Spinal cord (tissue), 10 donors: ENCODE measurements at places on chromosomes 3 and 15.

DNA sequence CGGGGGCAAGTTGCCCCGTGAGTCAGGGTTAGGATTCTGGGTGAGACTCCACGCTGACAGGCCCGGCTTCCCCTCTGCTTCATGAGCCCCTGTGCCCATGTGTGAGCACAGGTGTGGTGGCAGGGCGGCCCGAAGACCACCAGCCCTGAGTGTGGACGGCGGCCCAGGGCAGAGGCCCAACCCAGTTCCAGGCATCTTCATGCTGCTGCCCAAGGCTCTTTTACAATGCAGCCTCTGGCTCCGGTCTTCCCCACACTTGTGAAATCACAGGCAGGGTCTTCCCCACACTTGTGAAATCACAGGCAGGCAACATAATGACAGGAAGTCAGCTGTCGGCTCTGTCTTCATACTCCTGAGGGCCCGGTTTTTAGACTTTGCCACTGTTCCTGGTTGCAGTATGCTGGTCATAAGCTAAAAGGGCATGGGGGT, 78.8 kb downstream of the AAGAB start:
- DNase-seq: no peak

DNA sequence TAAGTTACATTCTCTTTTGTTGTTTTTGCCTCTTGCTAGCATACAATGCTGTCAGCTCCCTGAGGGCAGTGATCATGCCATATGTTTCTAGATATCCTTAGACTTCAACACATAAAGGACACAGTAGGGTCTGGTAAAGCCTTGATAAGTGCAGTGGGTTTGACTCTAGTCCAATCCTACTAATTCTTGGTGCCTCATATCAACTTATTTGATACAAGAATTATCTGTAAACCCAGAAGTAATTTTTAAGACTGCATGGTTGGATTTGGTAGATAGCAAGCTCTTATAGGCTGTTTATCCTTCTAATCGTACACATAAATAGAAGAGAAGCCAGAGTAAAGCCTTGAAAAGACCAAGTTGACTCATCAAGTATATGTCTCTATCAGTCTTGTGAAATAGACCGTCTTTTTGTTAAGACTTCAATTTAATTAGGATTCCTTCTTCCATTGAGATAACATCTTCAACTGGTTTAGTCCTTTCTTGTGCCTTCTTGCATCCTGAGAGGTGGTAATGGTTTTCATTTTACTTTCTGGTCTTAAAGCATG, 265.6 kb upstream of the CDIN1 start:
- DNase-seq: no peak

DNA sequence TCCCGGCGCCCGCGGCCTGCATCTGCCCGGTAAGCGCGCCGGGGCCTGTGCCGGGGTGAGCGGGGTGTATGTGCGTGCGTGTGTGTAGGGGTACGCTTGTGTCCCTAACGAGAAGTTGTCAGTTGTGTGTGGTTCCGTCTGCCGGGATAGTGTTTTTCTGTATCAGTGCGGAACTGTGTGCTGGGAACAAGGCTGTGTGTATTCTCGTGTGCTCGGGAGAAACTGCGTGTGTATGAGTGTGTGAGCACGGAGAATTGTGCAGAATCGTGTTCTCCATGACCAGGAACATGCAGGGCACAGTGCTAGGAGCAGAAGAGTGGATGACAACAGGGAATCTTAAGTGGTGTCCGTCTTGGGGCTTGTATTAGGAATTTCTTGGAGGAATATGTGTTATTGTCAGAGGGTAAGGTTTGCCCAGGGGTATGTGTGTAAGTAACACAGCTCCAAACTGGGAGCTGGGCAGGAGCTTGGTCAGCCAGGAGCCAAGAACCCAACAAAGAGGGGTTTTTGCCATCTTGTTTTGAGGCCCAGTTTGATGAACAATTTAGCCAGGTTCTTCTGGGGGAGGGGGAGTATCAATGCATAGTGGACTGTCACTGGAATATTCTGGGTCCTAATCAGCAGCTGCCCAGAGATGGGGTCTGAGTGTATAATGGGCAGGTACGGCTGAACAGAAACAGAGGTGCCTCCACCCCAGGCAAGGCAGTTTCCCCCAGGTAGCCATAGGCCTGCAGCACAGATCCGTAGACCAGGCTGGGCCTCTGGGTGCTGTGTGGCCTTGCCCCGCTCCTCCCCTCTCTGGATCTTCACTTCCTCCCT, 2.1 kb downstream of the ISL2 start:
- DNase-seq: no peak

DNA sequence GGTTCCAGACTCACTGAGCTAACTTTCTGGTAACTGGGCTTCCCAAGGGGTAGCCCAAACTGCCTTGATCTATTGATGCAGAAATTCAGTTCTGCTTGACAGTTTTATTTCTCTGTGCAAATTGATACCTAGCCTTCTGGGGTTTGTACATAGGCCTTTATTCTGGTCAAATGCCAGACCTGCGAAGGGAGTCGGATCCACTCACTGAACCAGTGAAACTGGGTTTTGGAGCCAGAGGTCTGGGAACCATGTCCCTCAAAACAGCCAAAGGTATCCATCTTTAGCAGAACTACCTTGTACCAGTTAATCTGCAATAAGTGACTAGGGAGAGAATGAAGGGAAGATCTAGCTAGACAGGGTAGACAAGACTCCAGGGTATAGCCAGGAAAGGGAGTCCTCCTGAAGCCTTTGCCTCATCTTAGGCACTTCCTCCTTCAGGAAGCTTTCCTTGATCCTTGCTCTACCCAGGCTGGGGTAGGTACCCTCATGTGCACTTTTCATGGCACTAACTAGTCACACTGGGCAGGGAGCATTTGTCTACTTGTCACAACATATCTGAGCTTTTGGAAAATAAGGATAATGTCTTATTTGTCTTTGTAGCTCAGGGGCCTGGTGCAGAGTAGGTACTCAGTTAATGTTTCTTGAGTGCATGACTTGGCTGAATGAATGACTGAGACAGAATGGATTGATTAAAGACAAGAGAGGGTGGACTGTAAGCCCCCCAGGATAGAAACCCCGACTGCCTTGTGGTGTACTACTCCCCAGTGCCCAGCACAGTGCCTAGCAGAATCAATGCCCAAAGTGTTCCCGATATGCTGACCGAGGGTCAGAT, 1.4 kb upstream of the SNX33 start:
- DNase-seq: no peak

DNA sequence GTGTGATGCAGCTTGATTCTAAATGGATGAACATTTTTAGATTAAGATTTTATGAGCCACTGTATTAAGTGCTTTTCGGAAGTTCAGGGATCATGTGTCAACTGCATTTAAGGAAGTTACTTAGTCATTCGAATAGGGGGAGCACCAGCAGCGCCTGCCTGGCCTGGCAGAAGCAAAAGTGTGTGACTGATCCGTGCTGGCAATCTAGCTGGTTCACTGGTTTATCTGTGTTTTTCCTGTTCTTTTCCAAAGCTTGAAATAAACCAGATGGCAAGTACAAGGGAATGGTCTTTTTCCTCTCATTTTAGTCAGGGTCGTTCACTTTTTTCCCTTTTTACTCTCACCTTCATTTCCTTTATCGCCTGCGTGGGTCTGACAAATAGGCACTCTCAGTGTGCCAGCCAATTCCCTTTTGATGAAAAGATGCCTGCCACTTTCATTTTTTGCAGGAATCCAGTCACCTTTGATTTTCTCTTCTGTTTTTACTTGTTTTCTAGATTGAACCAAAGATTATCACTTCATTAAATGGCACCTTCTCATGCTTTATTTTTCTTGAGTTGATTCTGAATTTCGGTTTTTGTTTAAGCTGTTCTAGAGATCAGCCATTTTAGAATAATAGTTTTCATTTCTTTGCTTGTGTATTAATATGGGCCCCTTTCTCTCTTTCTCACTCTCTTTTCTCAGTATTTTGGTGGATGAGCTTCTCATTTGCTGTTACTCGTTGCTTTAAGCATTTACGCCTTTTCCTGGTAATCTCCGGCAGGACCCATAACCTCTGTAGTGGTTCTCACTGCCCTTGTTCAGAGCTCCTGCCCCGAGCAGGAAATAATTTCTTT, 2.8 kb downstream of the ABHD2 start:
- peak; percentile 48 for DNase-seq

DNA sequence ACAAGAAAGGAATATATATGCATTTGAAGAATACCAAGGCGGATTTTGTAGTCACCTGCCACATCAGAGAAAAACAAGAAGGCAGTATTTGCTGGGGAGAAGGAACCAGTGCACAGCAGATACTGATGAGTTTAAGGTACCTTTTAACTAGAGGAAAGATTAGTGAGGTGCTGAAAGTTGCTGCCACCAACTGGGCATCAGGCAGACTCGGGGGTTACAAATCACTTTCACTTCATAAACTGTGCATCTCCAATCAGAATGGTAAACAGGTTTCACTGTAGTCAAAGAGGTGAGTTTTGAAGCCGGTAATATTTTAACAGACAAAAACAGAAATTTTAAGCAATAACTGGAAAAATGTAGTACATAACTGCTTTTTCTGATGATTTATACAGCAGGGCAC, 4.1 kb downstream of the FBN1 start:
- DNase-seq: no peak

GRCh38 chr3:44324584-44324983, 14.0 kb upstream of the TCAIM start:
- no peak for DNase-seq

GRCh38 chr15:42185801-42186200, 22.3 kb downstream of the VPS39 start:
- DNase-seq: no peak

GRCh38 chr15:68626739-68627138, 47.9 kb downstream of the CORO2B start:
- no peak for DNase-seq

GRCh38 chr3:123424321-123424998, 24.4 kb downstream of the ADCY5 start:
- DNase-seq: no peak

GRCh38 chr3:13108861-13109260, 35.6 kb upstream of the IQSEC1 start:
- DNase-seq: no peak

- no peak for DNase-seq
These were observed 31.7 kb downstream of the GPR149 start for GRCh38 chr3:154398084-154398967.

GRCh38 chr3:196942915-196943277, 568 bp upstream of the NCBP2 start:
- no peak for DNase-seq

DNA sequence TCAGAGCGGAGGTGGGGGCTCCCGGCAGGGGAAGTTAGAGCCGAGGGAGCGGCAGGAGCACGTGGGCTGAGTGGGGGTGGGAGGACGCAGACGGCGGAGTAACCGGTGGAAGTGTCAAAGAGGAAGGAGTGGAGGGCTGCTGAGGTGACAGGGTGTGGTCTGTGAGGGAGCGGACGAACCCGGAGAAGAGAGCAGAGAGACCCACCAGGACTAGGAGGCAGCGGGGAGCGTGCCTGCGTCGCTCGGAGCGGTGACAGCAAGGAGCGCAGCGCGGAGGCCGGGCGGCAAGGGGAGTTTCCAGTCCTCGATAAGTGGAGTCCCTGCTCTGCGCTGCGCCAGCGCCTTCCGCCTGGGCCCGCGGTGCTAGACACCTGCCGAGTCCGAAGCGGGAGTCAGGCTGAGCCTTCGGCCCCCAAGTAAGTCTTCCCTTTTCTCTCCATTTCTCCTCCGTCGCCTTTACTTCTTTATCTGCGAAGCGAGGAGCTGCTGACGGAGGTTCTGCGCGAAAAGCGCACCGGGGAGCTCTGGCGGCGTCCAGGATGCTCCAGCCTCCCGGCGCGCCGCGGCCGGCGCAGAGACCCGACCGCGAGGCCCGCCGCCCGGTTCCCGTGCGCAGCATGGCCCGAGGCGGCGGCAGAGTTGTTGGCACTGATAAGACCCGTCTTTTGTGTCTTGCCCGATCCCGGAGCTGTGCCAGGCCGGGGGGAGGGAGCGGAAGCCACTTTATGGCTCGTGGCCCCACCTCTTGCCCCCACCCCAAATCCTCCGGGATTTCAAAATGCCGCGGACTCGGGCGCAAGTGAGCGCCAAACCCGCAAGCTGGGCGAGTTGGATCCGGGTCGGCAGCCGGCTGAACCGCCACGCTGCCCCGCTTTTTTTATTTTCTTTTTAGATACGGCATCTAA, 533.0 kb upstream of the SEMA6D start:
- DNase-seq: peak; percentile 75

DNA sequence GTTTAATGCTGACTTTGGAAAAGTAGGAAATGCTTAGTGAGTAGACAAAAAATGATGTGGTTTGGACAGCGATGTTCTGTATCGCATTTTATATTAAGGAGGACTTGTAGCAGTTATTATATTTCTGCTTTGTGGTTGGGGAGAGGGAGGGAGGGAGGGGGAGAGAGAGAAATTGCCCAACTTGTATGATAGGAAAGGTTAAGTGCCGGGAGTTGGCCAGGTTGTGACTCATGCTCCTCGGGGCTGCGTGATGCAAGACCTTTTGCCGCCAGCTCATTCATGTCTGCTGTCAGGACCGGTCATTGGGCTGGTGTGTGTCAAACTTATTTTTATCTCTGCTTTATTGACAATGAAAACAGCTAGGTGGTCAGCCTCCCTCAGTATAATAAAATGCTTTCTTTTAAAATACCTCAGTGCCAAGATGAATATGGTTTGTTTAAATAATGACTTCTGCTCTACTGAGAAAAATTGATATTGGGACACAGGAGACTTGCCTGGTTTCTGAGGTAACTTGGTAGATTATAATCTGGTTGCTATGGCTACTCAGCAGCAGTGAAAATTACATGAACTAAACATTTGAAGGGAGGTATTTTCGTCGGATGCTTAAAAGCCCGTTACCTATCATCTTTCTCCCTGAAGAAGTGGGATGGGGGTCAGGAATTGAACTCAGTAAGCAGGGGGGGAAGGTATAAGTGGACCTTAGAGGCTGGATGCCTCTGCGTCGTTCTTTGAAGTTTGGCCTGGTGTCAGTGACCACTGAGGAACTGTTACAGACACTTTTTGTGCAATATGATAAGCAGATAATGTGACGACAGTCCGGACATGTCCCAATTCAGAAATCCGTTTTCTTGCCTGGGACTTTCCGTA, 90.7 kb downstream of the FNDC3B start:
- no peak for DNase-seq

- no peak for DNase-seq
These were observed 611.3 kb downstream of the SI start for GRCh38 chr3:164467007-164467406.

GRCh38 chr3:14318646-14319045, 83.8 kb upstream of the SLC6A6 start:
- DNase-seq: no peak

- no peak for DNase-seq
These were observed 15.9 kb downstream of the ABHD2 start for GRCh38 chr15:89104172-89104564.

DNA sequence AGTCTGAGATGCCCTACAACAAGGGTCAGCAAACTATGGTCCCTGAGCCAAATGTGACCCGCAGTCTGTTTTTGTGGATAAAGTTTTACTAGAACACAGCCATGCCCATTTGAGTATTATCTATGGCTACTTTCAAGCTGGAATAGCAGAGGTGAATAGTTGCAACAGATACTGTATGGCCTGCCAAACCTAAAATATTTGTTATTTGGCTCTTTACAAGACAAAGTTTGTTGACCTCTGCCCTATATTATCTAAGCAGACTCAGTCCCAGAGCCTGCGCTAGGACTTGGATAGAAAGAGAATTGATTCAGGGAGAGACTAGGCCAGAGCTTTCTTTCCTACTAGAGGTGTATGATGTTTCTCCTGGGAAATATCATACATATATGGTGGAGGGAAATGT, 81.7 kb upstream of the NMNAT3 start:
- no peak for DNase-seq

- no peak for DNase-seq
These were observed 23.9 kb downstream of the LIPH start for GRCh38 chr3:185528532-185528931.

- DNase-seq: no peak
These were observed 4.6 kb upstream of the DENND4A start for GRCh38 chr15:65796610-65797078.
